ENCODE measurements at places on chromosomes 6 and 20.

DNA sequence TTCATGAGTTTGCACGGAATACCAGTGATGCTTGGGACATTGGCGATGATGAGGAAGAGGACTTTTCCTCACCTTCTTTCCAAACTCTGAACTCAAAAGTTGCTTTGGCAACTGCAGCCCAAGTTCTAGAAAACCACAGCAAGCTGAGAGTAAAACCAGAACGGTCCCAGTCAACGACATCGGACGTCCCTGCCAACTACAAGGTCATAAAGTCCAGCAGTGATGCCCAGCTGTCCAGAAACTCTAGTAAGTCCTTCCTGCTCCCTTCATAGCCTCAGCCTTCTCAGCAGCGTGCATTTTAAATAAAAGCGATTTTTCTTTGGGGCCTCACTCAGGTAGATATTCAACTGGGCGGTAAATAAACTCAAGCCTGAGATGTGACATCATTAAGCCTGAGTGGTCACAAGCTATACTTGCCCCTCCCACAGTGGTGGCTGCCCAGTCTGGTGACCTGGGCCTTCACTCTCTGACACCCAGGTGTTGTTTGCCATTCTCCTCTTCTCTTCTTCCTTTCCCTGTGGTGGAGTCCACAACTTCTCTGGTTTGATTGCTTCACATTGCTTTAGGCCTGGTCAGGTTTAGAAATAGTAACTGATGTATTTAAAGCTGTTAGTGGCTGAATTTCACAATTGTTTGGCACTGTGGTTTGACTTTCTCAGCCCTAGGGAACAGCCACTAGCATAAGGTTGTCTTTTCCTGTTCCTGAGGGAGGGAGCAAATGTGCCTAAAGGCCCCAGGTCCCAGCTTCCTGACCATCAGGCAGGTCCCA is 21.6 kb upstream of the TMEM217 start:
- DNase-seq = no peak

- no peak for DNase-seq
Observed at GRCh38 chr6:105560611-105561066, 157.8 kb upstream of the PREP start.

DNA sequence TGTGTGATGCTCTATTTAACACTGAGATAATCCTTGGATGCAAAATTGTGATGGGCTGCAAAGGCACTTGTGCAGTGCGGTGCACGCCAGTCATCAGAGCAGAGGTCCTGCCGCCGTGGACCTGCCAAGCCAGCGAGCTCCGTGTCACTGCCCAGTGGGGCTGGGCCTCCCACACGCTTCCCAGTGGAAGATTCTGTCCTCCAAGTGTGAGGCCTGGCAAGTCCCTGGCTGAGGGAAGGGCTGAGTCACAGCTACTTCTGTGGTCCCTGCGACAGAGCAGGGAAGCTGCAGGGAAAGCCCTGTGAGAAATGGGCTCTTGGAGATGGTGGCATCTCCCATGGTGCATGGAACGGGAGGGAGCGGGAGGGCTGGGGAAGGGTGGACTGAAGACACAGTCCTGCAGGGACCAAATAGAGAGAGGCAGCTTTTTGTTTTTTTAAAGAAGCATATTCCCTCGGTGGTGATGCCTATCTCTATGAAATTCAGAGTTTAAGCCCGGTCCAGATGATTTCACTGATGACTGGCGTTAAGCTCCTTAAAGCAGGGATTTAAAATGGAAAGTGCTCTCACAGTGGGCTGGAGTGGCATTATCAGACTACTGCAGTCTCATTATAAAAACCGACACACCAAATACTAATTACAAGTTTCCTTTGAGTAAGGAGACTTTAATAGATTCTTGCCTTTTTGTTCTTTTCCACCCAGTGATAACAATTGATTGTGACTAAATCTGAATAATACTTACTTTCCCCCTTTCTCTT is 413.7 kb downstream of the QKI start:
- no peak for DNase-seq

DNA sequence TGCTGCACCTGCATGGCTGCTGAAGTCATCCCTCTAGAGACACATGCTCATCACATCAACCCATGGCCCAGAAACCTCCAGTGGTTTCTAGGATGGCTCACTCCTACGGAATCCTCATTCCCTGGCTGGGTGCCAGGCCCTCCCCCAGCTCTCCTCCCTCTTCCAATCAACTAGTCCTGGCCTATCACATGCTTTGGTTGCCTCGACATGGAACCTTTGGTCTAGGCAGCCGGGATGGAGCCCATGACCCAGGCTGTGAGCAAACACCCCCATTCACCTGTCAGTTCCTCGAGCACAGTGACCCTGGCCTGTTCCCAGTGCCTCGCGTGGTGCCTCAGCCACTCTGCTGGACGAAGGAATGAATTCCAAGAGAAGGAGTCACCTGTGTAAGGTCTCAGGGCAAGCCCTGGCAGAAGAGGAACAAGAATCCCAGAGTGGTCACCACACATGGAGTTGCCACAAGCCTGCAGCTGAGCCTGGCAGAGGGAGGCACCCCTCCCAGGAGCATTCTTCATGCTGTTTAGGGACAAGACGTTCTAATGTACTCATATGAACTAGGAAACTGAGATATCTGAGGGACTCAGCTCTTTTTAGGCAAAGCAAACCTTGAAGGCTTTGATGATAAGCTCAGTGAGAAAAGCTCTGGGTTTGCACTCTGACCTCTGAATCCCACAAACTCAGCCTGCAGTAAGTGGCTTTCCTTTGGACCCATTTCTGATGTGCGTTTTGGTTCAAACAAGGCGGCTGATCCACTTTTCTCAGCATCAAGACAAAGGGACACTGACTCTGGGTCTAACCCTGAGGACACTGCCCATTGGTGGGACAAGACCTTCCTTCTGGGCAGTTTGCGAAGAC is 40.2 kb downstream of the PPP1R3G start:
- DNase-seq = no peak

DNA sequence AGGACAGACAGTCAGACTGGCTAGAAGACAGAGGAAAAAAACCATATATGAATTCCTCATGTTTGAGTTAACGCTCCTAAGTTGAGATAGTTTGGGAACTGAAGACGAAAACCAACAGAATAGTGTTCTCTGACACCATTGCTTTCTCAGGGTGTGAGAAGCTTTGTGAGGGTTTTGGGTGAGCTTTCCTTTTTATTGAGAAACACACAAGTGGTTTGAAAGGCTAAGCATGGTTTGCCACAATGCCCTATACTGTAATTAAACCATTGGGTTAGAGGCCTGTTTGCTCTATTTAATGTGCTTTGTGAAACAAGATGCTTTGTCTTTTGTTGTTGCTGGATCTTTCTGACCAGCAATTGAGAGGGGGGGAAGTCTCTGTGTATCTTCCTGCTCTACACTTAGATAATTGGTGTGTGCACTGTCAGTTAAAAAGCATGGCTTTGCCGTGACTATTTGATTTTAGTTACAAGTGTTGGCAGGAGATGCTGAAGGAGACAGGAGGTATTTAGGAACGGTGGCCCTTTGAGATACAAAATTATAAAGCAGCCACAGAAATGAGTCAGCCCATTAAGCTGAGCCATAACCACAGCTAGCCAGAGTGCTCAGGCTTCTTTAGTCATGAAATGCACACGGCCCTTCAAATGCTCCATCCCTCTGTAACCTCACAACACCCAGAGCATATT is 273.0 kb upstream of the PREP start:
- DNase-seq = no peak

DNA sequence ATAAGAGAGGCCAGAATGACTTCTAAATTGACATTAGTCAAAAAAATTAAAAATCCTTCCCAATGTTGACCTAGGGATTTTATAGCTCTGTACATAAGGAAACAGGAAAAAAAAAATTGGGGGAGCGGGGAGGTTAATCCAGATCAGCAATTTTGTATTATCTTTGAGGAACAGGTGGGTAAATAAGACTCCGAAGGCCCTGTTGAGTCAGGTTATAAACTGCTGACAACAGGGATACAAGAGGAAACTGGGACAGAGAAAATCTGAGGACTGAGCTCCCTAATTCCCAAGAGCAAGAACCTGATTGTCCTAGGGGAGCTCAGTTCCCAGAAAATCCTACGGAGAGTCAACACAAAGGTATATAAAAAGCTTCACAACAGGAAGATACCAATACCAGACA is 26.8 kb upstream of the CRIP3 start:
- DNase-seq = no peak

DNA sequence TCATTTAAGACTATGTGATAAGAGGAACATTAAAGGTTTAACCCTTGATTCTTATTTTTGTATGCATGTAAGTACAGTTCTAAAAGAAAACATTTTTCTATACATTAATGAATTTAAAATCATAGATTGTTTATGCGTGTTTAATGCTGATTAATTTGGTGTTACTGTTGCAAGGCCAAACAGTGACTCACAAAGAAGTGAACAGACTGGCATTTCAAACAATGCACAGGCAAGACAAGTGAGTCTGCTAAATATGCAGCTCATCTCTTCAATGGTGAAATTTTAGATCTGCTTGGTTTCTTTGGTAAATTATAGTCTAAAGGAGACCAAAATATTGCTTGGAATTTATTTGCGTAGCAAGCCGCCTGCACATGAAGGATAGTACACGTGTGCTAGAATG is 417.4 kb upstream of the SOX4 start:
- no peak for DNase-seq

- peak; percentile 48 for DNase-seq
Observed at GRCh38 chr6:151675746-151676459, 131.6 kb upstream of the ESR1 start.

DNA sequence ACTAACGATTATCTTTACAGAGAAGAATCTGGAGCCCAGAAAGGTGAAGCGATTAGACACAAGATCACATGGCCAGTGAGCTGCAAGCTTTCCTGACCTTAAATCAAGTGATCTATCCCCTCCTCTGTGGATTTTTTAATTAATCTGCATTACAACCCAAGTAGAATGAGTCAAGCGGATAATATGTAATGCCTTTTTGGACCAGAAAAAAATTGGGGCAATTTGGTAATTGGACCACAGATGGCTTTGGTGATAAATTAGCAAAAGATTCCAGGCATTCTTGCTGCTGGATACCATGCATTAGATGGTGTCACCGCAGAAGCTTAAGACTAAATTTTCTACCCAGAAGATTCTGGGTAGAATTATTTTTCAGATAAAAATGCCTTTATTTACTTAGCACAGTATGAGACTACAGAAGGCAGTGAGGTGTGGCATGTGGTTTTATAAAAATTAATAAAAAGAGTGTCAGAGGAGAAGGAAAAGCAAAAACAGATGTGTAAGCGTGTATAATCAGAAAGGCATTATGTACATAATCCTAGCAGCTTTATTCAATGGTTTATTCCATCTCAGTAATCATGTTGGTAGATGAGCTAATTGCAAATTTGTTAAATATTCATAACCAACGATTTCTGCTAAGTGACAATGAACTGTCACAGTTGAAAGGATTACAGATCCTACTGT is 53.9 kb upstream of the PCSK2 start:
- DNase-seq = no peak

DNA sequence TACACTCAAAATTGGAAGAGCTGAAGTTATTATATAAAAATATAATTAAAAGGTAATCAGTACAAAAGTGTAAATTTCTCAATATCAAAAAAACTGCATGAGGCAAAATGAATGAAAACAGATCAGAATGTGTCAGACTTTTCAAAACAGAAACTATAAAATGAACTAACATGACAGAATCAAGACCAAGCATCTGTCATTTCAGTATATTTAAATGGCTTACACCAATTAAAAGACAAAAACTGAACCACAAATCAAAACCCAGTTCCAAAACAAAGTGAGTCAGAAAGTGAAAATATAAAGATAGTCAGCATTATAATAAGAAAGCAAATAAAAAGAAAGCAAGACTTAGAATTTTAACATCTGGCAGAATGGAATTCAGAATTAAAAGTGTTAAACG is 289.7 kb downstream of the UBE3D start:
- DNase-seq = no peak

DNA sequence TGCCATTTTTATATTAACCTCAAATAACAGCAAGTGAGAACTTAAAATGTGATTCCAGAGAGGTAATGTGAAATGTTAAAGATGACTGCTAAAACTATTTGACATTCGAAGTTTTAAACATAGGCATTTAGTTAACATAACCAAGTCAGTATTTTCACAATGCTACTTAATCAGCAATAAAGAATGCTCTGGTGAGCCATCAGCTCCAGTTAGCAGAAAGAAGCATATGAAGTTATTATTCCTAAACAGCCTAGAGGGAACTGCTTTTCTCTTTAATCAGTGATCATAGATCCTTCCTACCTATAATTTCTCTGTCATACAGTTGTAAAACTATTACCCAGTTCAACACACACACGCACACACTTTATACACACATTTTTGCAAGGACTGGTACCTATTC is 60.1 kb downstream of the MMS22L start:
- DNase-seq = no peak

GRCh38 chr20:59062081-59062480 is 19.5 kb upstream of the PRELID3B start:
- no peak for DNase-seq

GRCh38 chr6:163731215-163732013 is 316.9 kb downstream of the QKI start:
- no peak for DNase-seq

DNA sequence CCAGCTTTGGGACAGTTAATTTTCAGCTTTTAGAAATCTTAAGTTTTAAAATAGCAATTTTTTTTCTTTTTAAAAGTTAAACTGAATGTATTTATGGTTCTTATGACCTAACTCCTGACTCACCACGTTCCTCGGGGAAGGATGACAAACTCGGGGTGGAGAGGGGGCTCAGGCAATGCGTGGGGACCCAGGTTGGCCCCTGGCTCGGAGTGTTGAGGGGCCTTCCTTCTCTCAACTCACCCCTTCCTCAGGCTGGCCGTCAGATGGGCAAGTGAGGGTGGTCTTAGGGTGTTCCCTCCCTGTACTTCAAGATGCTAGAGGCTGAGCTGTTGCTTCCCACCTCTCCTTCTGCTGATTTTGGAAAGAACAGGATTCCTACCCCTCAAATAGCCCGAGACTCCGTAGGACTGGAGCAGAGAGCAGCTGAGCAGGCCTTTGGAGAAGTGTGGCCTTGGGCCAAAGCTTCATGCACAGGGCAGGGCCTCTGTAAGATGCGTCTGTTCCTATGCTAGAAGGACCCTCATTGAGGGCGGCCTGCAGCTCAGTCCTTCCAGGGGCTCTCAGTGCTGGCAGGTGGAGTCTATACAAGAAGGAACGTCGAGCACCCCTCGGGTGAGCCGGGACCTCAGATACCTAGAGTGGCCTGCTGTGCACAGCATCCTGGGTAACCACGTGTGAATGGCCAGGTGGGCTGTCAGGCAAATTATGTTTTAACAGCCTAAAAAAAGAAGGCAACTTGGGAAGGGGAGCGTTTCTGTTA is 79.3 kb downstream of the TCP11 start:
- no peak for DNase-seq
